ENCODE measurements at places on chromosomes 16 and 17.
A peak's percentile ranks its signal among the peaks of the same experiment; 100 is the strongest.

GRCh38 chr17:49880291-49881053 lies 32.6 kb upstream of the TAC4 start:
- DNase-seq = peak; percentile 81

DNA sequence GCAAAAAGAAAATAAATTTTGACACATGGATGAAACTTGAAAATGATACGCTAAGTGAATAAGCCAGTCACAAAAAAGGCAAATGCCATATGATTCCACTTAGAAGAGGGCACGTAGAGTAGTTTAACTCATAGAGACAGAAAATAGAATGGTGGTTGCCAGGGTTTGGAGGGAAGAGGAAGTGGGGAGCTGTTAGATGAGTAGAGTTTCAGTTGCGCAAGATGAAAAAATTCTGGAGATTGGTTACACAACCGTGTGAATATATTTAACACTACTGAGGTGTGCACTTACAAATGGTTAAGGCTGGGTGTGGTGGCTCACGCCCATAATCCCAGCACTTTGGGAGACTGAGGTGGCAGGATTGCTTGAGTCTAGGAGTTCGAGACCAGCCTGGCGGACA lies 93.4 kb upstream of the TMEM132E start:
- DNase-seq = no peak

GRCh38 chr16:70788668-70789594 lies 12.0 kb downstream of the VAC14 start:
- DNase-seq = peak; percentile 48

DNA sequence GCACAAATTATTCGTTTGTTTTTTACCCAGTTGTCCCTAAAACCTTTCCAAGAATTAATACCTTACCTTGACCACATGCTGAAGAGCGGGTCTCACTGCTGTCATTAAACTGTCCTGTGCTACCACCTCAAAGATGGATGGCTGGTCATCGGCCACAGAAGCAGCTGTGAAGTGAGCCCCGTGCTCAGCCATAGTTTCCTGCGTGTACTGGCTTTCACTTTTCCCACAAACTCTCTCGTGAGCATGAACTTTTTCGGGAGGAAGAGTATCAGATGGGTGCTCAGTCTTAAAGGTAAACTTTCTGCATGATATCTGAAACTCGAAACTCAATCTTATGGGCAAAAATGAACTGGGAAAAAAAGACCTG lies 558 bp downstream of the PEX12 start:
- no peak for DNase-seq

DNA sequence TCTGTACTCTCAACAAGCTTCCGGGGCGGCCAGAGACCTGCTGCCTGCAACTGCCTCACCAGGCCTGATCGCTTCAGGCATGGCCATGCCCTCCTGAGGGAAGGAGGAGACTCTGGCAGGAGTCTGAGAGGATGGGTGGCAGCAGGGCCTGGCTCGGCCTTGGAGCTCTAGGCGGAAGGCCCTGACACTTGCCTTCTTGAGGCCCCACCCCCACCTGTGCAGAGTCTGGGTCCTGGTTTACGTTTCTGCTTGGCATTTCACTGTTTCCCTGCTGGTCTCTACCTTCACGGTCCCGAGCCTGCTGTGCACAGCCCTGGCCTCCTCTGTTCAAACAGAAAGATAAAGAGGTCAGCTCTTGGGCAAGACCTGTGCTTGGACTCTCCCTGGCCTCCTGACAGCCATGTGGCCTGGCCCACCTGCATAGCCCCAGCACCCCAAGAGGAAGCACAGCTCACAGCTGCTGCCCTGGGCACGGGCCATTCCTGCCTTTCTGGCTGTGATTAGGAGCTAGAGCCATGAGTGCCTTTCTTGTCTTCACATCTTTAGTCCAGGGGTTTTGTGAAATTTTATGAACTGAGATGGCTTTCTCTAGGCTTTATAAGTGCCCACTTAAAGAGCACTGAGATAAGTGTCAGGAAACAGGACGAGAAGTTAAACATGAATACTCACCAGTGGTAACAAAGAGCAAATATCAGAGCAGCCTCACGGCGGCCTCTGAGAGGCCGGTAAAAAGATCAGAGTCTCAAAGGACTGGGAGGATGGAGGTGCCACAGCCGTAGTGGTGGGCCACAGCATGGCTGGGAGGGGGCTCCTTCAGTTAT lies 25.6 kb upstream of the MTSS2 start:
- no peak for DNase-seq

DNA sequence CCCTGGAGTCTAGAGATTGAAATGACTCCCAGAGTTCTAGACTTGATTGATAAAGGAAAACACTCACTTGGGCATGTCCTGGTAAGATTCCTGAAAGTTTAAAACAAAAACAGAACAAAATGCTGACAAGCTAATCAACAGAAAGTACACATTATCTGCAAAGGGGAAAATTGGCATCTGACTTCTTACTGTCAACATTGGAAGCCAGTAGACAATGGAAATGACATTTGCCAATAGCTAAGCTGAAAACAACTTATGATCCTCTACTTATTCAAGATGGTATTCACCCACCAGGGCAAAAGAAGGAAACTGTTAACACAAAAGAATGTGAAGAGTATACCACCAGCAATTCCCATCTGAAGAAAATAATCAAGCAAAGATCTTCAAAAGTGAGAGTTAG lies 36.8 kb upstream of the CDYL2 start:
- DNase-seq = no peak

- DNase-seq = peak; percentile 82
These were observed 3.0 kb downstream of the PFN1 start for GRCh38 chr17:4945176-4945943.

GRCh38 chr17:31647661-31648060 lies 211.4 kb downstream of the COPRS start:
- DNase-seq = no peak

DNA sequence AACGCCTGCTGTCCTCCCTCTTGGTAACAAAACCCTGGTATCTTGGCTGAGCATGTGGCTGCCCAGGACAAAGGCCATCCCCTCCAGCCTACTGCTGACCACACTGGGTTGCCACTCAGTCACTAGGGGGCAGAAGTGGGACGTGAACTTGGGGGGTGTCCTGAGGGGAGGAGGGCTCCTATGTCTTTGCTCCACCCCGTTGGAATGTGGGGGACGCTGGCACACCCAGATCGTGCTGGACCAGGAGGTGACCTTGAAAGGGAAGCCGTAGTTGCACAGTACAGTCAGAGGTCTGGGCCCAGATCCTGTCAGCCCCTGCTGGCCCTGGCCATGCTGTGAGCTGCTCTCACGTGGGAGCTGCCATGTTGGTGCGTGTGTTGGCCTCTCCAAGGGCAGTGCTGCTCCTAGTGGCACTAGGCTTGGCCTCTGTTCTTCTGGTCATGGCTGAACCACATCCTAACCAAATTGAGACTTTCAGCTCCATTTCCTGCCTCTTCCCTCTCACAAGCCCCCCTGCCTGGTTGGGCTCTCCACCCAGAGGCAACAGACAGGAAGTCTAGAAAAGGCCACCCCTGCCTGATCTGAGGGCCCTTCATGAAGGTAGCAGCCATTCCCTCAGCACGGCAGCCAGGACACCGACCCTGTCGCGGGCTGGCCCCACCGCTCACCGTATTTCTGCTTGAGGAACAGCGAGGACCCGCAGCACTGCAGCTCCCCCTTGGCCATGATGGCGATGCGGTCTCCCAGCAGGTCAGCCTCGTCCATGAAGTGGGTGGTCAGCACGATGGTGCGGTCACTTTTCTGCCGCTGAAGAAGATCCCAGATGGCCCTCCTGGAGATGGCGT lies 29.0 kb upstream of the RNPS1 start:
- peak; percentile 41 for DNase-seq

DNA sequence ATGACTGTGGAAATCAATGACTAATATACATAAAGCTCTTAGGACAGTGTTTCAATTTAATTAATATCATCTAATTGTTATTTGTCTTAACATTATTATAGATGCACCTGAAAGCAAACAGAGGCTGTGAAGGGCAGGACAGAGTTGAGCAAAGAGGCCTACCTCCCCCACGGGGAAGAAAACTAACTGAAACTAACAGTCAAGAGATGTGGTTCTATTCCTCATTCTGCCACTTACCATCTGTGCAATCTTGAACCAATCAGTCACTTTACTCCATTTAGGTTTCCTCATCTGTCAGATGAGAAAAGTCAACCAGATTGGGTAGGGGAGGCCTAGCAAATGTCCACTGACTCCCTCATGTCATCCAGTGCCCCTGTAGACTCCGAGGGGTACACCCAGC lies 59.1 kb downstream of the C17orf67 start:
- no peak for DNase-seq

DNA sequence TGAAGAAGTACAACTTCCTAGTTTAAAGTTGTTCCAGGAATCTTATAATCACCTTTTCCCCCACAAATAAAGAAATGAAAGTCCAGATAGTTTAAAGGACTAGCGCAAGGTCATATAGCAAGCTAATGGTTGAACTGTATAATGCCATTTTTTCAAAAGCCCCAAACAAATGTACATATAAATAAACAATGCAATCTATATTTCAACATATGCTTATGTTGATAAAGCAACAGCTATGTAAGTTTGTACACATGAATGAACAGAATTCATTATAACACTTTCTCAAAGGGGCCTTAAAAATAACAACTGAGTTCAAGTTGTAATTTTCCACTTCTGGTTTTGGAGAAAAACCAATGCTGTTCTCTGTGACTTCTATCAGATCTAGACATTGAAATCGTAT lies 1628.6 kb downstream of the CDH8 start:
- no peak for DNase-seq

DNA sequence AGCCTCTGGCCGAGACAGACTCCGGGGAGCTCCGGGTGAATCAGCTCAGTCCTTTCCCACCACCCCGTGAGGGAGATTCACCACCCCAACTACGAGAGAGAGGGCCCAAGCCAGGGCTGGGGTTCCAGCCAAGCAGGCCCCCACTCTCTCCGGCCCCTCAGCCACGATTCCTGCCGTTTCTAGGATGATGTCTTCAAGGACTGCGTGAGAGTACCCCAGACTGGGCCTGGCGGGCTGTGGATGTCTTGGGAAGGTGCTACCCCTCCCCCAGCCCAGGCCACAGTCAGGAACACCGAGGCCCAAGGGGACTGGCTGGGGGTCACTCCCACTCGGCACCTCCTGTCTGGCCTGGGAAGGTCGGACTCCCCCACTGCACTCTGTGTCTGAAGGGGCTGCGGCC lies 21.6 kb upstream of the PABPN1L start:
- no peak for DNase-seq

GRCh38 chr16:57565461-57565860 lies 23.0 kb downstream of the ADGRG5 start:
- no peak for DNase-seq

- no peak for DNase-seq
These were observed 16.5 kb upstream of the SPPL2C start for GRCh38 chr17:45828171-45828570.

DNA sequence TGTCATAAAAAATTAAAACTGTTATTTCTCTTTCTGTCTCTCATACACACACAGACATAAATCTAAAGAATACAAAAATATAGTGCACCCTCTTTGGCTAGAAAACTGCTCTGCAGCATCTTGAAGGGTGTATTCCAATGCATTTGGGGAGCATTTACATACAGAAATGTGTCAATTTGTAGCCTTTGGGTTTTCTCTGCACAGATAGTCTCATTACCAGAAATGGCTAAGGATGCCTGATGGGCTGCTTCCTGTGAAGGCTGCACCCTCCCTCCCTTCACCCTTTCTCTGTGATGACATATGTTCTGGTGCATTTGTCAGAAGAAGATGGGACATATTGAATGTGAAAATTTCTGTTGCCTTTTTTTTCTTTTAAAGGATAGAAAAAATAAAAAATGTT lies 1239.3 kb downstream of the CDH11 start:
- no peak for DNase-seq

- DNase-seq = no peak
These were observed 117.1 kb upstream of the ZNF750 start for GRCh38 chr17:82956726-82957468.

DNA sequence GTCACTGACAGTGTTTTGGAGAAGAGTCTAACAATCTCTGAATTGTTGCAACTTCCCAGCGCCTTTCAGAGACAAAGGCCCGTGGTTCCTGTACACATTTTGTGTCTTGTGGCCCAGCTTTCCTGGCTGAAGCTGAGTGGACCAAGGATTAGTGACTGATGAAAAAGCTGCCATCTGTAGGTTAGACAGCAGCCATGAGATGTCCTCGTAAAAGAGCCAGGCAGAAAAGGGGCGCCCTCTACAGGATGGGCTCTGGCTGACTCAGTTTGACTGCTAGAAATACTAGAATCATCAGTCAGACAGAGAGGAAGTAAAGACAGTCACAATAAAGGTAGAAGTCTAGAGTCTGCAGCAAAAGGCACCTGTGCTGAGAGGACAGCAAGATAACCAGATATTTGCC lies 26.5 kb upstream of the NF1 start:
- DNase-seq = no peak

- peak; percentile 76 for DNase-seq
These were observed 95.7 kb downstream of the ABCC6 start for GRCh38 chr16:16127469-16128116.

Measured in mucosa of descending colon (tissue), 3 donors.